Fibroblast of gingiva (primary cell): ENCODE measurements at places on chromosomes 11 and 22.

GRCh38 chr11:67307545-67308001 is 4.2 kb downstream of the SSH3 start:
- no peak for DNase-seq

- DNase-seq = no peak
These were observed 243.7 kb upstream of the TBCEL start for GRCh38 chr11:120780239-120780638.

- no peak for DNase-seq
These were observed 2.6 kb downstream of the NAP1L4 start for GRCh38 chr11:2989551-2989950.

GRCh38 chr11:37407461-37407860 is 809.4 kb upstream of the RAG2 start:
- DNase-seq = no peak

DNA sequence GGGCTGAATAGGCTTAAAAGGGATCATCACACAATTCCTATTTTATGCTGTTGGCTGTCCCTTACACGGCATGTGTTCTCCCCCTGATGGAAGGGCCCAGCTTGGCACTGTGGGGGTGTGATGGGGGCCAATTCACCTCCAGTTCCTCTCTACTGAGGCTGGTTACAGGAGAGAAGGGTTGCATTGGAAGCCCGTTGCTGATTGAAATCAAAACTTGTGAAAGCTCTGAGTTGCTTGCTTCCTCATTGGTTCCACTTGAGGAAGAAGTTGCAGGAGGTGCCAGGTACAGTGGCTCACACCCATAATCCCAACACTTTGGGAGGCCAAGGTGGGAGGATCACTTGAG is 13.3 kb upstream of the PRG2 start:
- no peak for DNase-seq

DNA sequence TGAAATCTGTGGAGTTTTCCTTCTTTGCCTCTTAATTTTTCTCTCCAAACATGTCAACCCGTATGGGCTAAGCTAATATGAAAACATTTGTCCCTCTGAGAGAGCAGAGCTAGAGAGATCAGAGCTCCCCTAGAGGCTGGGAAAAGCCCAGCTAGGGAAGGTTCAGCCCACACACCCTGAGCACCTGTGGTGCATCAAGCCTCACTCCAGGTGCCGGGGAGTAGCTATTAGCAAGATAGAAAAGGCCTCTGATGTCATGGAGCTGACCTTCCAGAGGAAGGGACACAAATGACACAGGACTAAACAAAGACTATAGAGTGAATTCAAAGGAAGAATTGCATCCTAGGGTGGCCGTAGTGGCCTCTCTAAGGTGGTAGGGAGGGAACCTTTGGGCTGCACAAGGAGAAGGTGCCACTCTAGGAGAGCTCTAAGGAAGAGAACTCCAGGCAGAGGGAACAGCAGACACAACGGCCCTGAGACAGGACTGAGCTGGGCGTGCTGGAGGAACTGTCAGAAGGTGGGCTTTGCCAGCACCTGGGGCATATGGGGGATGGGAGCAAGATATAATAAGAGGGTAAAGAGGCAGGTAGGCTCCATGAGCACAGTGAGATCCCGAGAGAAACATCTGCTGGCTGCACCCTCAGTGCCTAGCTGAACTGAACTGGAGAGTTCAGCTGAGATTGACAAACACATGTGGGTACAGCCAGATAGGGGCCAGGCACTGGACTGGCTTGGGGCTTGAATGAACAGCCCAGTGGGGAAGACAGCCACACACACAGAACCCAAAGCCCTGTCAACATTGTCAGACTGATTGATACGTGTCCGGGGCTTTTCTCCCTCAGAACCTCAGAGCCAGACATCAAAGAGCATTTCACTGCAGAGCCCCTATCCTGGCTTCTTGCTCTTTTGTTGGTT is 65.5 kb upstream of the DRD2 start:
- DNase-seq = no peak

DNA sequence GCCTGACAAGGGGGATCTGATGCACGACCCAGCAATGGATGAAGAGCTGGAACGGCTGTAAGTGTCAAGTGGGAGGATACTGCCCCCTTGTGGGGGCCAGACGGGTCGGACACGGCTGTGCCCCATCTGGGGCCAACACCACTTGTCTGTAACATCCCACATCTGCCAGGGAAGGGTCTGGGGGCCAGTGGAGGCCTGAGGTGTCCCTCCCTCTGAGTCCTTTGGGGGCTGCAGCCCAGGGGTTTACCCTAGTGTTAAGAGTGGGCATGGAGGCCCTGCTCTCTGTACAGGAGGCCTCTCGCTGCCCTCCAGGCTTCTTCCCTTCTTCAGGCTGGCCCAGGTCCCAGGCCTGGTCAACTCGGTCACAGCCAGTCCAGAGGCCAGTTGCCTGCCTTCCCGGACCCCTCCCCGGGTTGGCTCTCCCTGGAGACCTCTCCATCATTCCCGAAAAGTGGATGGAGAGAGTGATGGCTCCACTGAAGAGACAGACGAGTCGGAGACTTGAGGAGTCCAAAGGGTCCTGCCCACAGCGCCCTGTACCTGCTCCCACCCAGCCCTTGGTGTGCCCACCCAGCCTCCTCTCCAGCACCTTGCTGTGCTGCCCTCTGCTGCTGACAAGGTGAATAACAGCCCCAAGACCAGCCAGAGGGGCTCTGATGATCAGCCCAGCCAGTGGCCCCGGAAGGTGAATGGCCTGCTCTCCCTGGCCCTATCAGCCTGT is 15.4 kb downstream of the ARFGAP2 start:
- DNase-seq = peak; percentile 55

DNA sequence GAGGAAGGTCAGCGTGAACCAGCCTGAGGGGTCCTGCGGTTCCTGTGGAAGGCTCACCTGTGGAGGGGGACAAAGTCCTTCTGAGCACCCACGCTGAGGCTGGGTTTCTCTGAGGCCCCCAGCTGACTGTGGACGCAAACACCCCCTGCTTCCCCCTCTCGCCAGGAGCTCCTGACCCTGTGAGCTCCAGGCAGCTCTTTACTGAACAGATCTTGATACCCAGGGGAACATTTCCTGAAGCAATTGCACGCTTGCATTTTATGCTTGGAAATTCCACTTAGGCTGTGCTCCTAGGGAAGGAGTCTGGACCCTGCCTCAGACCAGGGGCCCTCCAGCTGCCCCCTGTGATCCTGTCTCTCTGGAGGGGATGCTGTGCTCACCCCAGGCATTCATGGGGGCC is 454.2 kb upstream of the B3GAT1 start:
- DNase-seq = no peak

GRCh38 chr11:70667767-70668166 is 269.4 kb downstream of the CTTN start:
- DNase-seq = no peak

- no peak for DNase-seq
These were observed 34.3 kb upstream of the GAL start for GRCh38 chr11:68649851-68650555.

GRCh38 chr11:128565881-128566280 is 21.5 kb downstream of the ETS1 start:
- no peak for DNase-seq

GRCh38 chr22:22158207-22158816 is 86.3 kb upstream of the VPREB1 start:
- DNase-seq = no peak

DNA sequence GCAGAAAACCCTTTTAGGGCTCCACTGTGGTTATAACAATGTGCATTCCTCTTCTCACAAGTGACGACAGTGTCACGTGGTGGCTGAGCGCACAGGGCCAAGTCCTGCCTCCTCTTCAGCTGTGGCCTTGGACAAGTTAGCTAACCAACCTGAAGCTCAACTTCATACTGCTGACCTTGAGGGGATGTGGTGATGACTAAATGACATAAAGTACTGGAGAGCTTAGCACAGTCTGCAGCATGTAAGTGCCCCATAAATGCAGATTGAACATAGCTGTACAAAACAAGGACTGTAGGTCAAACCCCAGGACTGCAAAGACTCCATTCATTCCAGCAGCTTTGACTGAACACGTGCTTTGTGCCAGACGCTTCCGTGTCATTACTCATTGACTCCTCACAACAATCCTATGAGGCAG is 20.1 kb upstream of the MRGPRX2 start:
- DNase-seq = peak; percentile 25

DNA sequence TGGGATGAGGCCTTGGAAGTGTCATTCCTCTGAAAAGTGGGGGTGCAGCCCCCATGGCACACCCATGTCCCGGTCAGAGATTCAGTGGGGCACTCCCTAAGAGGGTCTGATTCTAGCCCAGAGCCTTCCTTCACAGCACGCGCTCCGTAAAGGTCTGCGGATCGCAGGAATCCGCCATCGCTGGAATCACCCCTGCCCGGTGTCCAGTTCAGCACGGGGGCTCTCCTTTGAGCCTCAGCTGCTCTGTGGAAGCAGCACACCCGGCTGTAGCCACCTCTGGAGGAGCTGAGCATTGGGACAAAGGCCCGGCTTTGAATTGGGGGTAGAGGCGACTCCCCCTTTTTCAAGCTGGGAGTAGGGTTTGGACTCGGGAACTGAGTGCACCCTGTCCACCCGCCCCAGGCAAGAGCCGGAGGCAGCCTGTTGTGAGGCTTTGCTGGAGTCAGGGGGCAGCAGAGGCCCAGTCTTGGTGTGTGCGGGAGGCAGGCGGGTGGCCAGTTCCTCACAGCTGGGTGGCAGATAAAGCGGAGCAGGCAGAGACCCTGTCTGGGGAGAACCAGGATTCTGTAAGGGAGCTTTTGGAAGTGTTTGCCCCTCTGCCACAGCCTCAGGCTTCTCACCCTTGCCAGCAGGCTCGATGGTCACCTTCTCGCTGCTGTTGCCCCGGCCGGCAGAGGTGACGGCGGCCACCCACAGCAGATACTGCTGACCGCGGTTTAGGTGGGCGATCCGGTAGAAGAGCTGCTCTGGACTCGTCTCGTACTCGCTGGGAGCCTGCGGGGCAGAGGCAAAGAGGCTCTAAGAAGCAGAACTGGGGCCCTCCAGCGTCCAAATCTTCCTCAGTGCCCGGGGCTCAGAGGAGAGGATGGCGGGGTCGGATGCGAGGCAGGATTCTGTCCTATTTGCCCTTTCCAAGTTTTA is 115.9 kb downstream of the CEP164 start:
- DNase-seq = peak; percentile 3

- DNase-seq = no peak
These were observed 109.4 kb downstream of the KIF18A start for GRCh38 chr11:27998552-27998951.

DNA sequence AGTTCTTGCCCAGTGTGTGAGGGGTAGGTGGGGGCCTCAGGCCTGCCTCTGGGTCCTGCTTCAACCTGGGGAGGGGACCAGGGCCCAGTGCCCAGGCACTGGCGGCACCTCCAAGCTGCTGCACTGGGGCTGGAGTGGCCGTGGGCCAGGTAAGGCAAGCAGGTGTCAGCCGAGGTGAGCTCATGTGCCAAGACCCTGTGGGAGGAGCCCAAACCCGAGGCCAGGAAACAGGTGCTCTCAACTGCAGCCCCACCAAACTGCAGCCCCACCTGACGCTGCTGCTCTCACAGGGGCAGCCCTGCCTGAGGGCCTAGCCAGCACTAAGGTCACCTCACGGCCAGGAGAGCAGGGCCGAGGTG is 18.1 kb upstream of the GNB1L start:
- no peak for DNase-seq

GRCh38 chr11:18722293-18722637 is 3.7 kb downstream of the IGSF22 start:
- DNase-seq = no peak

DNA sequence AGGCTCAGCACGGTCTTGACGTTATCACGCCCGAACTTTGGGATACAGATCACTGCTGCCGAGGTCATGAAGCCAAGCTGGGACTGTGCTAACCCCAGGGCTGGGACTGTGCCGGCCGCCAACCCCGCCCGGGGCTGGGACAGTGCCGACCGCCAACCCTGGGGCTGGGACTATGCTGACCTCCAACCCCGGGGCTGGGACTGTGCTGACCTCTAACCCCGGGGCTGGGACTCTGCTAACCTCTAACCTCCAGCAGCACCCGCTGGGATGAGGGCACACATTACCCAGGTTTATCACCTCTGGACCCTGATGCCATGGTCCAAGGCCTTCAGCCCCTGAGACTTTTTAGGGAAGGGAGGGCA is 129.7 kb downstream of the IGLL1 start:
- DNase-seq = no peak

DNA sequence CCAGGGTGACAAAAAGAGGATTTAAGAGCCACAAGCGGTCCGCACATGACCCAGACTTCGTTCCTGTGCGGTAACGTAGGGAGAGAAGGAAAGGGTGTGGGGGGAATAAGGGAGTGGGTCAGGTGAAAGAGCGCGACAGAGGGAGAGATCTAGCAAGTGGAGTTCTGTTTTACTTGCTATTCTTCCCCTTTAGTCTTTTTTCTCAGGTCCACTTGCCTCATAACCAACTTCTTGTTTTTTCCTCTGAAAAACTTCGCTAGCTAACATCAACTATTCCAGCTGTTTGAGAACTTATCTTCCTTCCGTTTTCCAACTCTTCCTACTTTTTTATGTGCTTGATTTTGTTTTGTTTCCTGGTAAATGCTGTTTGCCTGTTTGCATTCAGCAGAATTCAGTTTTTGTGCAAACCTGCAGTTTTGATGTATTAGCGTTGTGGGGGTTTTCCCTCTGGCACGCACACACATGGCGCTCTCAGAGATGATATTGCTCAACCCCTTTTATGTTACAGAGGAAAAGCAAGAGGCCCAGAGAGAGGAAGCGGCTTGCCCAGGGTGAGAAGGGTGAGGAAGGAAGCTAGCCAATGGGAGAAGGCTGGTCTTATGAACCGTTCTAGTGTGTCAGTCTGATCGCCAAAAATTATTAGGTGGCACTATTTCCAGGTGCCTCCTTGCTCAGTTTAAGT is 592 bp upstream of the CTSC start:
- peak; percentile 78 for DNase-seq

GRCh38 chr22:27985323-27986275 is 66.5 kb upstream of the PITPNB start:
- DNase-seq = no peak

GRCh38 chr22:49009359-49010063 is 818.2 kb downstream of the BRD1 start:
- no peak for DNase-seq

DNA sequence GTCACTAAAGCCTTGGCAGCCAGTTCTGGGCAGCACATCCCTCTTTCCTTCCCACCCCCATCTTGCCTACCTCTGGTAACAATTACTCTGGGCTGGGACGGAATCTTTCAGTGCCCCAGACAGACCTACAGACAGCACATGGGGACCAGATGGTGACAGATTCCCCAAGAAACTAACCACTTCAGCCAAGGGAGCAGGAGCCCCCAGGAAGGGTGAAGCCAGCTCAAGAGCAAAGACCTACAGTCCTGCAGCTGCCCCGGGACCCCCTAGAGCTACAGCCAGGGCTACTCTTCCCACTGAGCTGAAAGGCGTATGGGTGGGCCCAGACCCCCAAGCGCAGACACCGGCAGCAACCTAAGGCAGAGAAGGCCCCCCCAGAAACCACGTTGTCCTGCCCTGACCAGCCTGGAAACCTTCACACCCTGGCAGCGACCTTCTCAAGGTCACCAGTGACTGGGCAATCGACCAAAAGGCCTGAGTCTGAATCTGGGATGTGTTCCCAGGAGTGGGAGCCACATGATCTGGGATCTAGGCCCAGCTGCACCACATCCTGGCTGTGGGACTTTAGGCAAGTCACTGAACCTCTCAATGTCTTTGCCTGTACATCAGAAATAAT is 65.8 kb downstream of the LRRC32 start:
- DNase-seq = peak; percentile 86

- DNase-seq = no peak
These were observed 5.4 kb downstream of the KBTBD4 start for GRCh38 chr11:47573321-47573720.

GRCh38 chr11:73454987-73455386 is 78.8 kb downstream of the RELT start:
- no peak for DNase-seq
